Tibial nerve (tissue), 4 donors: ENCODE measurements at places on chromosomes 1 and 21.

DNA sequence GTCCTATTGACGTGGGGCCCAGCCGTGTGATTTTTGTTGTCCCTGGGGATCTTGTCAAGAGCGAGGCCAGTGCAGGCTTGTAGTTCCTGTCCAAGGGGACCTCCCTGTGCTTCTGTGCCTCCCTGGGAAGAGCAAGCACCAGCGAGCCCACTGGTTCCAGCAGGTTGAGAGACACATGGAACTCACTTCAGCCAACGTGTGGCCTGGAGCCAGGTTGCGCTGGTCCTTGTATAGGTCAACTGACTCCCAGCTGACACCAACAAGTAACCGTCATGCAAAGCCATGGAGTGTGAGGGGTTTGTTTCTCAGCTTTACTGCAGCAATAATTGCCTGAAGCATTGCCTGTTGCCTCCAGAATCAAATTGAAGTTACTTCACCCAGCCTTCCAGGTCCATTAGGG is 63.0 kb downstream of the DISP3 start:
- peaks cover 10% of the 10 kb centered on the region for H3K27me3 ChIP-seq
- DNase-seq, result no peak
- H3K27ac ChIP-seq, result no peak overlapping the region
- H3K4me1 ChIP-seq, result no peaks in the 10 kb centered on the region
- H3K4me3 ChIP-seq, result no peak overlapping the region

DNA sequence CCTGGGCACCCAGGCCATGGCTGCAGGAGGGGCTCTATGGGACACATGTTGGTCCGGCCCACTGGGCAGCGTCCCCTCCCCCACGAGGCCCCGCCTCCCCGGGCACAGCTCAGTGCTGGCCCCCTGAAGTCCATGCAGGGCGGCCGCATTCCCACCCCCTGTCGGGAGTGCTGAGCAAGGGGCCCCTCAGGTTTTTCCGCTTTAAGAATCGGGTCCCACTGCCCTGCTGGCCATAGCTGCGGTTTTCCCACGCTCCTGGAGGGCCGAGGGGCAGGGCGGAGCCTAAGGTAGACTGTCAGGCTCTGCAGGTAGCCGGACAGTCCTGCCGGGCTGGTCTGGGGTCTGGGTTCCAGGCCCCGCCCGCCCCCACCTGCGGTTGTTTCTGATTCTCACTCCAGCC is 43.5 kb upstream of the CCDC27 start:
- no peak for DNase-seq
- no peak overlapping the region for H3K4me3 ChIP-seq
- no peak overlapping the region for H3K27ac ChIP-seq
- no peaks in the 10 kb centered on the region for H3K36me3 ChIP-seq
- H3K4me1 ChIP-seq, result no peaks in the 10 kb centered on the region
- no peaks in the 10 kb centered on the region for H3K27me3 ChIP-seq

- H3K27me3 ChIP-seq, result no peaks in the 10 kb centered on the region
- no peak overlapping the region for H3K27ac ChIP-seq
- H3K4me1 ChIP-seq, result no peaks in the 10 kb centered on the region
Measured at GRCh38 chr1:241020851-241021697, 335.9 kb downstream of the RGS7 start.

DNA sequence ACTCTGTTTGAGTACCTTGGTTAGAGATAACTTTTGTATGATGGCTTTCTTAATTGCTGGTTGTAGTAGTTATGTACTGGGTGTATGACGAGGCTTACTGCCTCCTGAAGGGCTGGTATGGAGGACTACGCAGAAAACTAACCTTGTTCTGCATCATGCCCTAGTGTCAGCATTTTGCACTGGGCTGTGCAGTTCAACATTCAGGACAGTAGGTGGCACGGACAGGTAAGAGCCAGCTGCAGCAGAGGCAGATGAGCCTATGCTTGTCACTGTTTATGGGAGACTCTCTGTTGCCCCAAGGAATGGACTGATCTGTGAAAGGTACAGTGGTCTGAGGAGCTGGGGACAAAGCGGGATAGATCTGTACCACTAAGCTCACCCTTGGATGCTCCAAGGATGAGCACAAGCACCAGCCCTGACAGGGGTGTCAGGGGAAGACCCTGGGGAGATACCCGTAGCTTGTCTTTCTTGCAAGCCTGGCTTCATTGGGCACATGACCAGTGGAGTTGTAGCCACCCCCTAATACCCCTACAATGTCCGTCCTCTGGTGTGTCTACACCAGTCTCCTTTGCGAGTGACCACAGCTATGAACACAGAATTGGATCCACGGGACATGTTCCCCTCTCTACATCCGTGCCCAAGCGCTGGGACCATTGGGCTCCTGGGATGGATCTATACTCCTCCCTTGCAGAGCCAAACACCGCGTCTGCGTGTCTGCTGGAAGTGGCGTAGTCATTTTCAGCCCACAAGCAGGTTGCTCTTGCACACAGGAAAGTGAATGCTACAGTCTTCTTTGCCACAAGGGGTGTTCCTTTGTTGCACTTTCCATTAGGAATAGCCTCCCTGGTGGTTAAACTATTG is 51.1 kb upstream of the CFHR3 start:
- H3K27me3 ChIP-seq, result no peaks in the 10 kb centered on the region
- DNase-seq, result no peak
- no peak overlapping the region for H3K27ac ChIP-seq
- no peak overlapping the region for H3K4me3 ChIP-seq
- no peaks in the 10 kb centered on the region for H3K4me1 ChIP-seq

DNA sequence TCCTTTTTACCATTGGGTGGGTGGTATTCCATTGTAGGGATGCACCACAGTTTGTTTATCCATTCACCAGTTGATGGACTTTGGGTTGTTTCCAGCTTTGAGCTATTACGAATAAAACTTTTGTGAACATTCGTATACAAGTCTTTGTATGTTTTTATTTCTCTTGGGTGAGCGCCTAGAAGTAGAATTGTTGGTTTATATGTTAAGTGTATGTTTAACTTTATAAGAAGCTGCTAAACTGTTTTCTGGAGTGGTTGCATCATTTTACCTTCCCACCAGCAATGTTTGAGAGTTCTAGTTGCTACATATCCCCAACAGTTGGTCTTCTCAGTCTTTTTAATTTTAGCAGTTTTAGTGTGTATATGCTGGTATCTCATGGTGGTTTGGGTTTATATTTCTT is 132.5 kb downstream of the PEX14 start:
- no peaks in the 10 kb centered on the region for H3K27me3 ChIP-seq
- H3K4me3 ChIP-seq, result no peak overlapping the region
- no peaks in the 10 kb centered on the region for H3K36me3 ChIP-seq
- H3K27ac ChIP-seq, result no peak overlapping the region
- no peaks in the 10 kb centered on the region for H3K4me1 ChIP-seq
- DNase-seq, result no peak
